ENCODE measurements at places on chromosomes 6 and 20.

GRCh38 chr20:18414140-18414539 is 52.7 kb downstream of the DZANK1 start:
- no peak for DNase-seq

- no peak for DNase-seq
Observed at GRCh38 chr6:52706001-52706400, 35.1 kb downstream of the TMEM14A start.

DNA sequence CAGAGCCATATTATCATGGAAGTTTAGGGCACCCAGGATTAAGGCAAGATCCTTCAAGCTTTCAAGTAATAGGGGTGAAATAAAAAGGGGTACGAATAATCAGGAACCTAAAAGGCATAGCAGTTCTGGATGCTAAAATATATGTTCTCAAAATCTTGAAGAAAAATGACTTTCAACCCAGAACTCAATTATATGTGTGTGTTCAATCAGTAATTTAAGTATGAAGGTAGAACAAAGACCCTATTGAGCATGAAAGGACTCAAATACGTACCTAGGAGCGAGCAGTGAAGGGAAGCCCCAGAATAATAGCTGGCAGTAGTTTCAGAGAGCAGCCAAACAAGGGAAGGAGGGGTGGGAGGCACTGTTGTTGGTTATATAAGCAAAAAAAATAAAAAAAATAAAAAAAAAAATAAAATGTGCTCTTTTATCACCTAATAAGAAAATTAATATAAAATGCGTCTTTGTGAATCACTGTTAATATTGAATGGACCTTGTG is 45.4 kb downstream of the MYO6 start:
- DNase-seq, result no peak

GRCh38 chr6:160375561-160375949 is 27.4 kb downstream of the SLC22A3 start:
- DNase-seq, result no peak

DNA sequence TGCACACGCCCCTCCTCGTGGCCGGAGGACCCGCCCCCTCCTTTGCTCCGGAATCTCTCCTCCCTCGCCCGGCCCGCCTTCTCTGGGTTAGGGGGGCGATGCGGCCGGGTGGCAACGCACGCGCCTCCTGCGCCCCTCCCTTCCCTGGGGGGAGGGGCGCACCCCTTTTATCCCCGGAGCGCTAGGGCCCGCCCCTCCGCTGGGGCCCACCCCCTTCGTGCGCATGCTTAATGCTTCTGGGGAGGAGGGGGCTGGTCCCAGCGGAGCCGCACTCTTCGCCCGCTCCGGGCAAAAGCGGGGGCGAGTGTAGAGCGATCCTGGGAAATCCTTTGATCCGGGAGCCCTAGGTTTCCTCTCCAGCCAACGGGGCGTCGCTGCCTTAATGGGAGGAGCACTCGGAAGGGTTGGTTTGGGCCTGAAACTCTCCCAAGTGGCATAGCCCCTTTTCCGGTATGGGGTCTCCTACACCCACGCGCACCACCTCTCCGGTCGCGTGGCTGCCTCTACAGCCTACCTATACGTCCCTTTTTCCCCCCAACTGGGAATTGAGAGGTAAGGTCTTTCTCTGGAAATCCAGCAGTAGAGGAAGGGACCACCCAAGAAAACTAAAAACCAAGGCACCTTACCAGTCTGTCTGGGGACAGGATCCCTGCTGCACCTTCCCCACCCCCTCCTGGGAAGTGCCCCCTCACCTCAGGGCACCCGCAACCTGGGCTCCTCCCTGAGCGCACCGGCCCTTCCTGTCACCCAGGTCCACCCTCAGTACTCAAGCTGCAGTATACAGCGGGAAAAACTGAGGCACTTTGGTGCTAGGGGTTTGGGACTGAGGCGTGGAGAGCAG is 2.1 kb downstream of the SOX12 start:
- DNase-seq, result peak; percentile 97

DNA sequence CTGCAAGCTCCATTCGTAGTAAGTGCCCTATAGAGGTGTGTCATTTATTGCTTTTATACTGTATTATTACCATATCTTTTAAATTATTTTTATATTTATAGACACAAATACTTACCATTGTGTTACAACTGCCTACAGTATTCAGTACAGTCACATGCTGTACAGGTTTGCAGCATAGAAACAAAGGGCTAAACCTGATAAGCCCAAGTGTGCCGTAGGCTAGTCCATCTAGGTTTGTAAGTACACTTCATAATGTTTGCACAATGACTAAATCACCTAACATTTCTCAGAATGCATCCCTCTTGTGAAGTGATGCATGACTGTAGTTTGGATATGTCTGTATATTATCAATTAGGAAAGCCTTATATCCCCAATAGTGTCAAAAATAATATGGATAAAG is 122.8 kb downstream of the CLVS2 start:
- DNase-seq, result no peak
